ENCODE measurements at places on chromosomes 12 and 14. TPM values are rescaled to one million over a fixed set of nuclear protein-coding genes. Genes with fewer than 3 reads are reported as not detected.

The PMEL gene
- total RNA-seq, result 0.98 TPM

- no peak for DNase-seq
These were observed 125.0 kb upstream of the FAR2 start for GRCh38 chr12:29024117-29024516.

- no peak for DNase-seq
These were observed at the start of gene PLEKHG7 for GRCh38 chr12:92702754-92703679. Gene PLEKHG7, plus strand, starts transcription at chr12:92702989. Its CDS starts 3,643 bp downstream, at chr12:92706632.

DNA sequence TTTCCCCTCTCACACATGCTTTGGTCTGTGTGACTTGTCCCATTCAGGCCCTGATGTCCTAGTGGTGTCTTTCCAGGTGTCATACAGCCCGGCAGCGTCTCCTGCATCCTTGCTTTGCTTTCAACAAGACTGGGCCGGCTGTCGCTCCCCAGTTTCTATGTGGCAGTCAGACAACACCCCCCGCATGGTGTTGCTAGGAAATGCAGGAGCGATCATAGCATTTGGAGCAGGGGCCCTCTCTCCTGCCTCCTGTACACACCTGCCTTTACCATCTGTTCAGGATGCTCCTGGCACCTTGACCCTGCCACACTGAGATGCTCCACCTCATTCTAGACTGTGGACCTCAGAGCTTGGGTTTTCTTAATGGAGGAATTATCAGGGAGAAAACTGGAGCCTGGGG lies 29.5 kb downstream of the CACNA1C start:
- no peak for DNase-seq

GRCh38 chr12:115199831-115200230 lies 515.9 kb upstream of the TBX3 start:
- DNase-seq, result no peak

GRCh38 chr12:130286041-130286440 lies 51.6 kb upstream of the PIWIL1 start:
- peak; percentile 45 for DNase-seq

GRCh38 chr14:95191445-95192199 lies 34.3 kb upstream of the DICER1 start:
- DNase-seq, result no peak

DNA sequence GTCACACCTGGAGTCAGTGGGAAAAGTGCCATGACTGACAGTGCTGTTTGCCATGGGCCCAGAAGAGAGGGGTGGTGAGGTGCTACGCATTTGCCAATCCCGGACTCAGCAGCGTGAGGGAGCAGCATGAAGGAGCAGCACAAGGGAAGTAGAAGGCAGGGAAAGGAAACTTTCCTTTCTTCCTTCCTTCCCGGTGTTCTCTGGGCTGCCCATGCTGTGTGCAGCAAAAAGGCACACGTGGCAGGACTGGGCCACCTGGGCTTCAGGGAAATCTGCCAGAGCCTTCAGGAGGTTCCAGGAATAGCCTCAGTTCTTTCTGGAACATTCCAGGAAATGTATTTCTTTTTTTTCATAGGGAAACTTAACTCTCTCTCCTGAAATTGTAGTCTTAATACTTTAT lies 23.0 kb downstream of the TRIM9 start:
- DNase-seq, result no peak

DNA sequence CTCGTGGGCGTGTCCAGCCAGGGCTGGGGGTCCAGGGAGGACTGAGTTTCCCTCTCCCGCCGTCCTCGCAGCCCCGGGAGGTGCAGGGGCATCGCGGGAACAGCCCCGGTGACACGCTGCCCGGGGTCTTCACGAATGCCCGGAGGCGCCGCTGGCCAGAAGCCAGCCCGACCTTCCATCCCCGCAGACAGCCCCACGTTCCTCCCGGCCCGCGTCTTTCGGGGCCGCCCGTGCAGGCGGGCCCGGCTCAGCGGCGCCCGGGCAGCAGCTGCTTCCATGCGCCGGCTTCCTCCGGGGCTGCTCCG lies 827 bp upstream of the TEDC1 start:
- no peak for DNase-seq

The DIP2B gene
- 23.7 TPM for total RNA-seq

The NID2 gene
- total RNA-seq, result 0.22 TPM

The CARMIL3 gene
- total RNA-seq, result 0.11 TPM

GRCh38 chr12:18752947-18753346 lies 15.0 kb downstream of the CAPZA3 start:
- DNase-seq, result no peak

- no peak for DNase-seq
These were observed 411 bp upstream of the DCAF4 start for GRCh38 chr14:72925815-72926291.

GRCh38 chr12:49878021-49878420 lies 25.7 kb downstream of the FAIM2 start:
- DNase-seq, result no peak

- no peak for DNase-seq
These were observed 9.2 kb upstream of the ALDH2 start for GRCh38 chr12:111757361-111758119.

The NELL2 gene
- total RNA-seq, result 0.53 TPM

DNA sequence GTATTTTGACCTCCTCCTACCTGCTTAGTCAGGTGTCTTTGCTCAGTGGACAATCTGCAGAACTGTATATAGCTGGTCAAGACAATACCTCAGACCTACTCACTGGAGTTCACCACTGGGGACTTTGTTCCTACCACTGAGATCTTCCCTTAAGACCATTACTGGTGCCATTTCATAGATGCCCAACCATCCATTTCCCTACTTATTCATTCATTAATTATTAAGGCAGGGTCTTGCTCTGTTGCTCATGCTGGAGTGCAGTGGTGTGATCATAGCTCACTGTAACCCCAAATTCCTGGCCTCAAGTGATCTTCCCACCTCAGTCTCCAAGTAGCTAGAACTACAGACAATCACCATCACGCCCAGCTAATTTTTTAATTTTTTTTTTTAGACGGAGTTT lies 22.8 kb upstream of the CRADD start:
- DNase-seq, result no peak

DNA sequence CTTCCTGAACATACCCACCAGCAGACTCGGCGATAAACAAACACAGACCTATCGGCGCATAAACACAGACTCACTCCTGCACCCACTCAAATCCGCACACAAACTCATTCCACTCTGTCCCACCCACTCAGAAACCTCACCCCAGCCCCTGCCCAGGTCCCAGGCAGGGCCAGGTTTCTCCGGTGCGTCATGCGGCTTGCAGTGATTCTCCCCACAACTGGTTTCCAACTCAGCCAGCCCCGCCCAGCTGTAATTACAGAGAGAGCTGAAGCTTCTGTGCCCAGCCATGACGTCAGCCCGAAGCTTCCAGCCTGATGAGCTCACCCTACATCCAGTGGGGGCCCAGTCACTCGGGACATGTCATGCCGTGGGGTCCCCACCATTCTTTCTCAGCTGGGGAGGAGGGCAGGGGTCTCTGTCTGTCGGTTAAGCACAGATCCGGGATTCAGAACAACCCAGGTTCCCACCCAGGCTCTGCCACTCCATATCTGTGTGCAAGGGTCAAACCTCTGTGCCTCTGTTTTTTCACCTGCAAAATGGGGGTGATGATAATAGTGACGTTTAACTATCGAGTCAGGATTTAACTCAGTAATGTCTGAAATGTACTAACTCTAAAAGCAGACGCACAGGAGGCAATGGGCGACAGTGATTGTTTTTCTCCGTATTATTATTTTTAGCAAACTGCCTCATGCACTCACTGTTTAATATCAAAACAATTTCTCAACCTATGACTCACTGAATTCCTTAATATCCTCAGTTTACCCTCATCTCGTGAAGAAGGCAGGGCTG lies 2.3 kb upstream of the HSPB8 start:
- no peak for DNase-seq

- DNase-seq, result no peak
These were observed 106.9 kb downstream of the PRKD1 start for GRCh38 chr14:29820785-29821184.

The KRT81 gene
- 0.25 TPM for total RNA-seq

GRCh38 chr12:54185919-54186318 lies 2.9 kb downstream of the SMUG1 start:
- no peak for DNase-seq

DNA sequence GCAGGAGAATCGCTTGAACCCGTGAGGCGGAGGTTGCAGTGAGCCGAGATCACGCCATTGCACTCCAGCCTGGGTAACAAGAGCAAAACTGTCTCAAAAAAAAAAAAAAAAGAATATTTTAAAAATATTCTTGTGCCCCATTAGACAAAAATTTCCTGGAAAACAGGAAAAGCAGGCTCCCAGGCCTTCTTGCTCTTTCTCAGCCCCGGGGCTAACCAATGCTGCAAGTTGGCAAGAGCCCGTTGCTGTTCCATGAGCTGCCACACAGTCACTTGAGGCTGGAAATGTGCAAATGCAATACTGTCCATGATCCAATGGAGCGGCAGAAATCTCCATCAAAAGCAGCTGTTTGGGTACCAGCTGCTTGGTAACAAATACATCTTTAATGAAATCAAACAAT lies 994.7 kb downstream of the VRK1 start:
- DNase-seq, result no peak

GRCh38 chr12:126734710-126735109 lies 1532.3 kb upstream of the TMEM132C start:
- no peak for DNase-seq

DNA sequence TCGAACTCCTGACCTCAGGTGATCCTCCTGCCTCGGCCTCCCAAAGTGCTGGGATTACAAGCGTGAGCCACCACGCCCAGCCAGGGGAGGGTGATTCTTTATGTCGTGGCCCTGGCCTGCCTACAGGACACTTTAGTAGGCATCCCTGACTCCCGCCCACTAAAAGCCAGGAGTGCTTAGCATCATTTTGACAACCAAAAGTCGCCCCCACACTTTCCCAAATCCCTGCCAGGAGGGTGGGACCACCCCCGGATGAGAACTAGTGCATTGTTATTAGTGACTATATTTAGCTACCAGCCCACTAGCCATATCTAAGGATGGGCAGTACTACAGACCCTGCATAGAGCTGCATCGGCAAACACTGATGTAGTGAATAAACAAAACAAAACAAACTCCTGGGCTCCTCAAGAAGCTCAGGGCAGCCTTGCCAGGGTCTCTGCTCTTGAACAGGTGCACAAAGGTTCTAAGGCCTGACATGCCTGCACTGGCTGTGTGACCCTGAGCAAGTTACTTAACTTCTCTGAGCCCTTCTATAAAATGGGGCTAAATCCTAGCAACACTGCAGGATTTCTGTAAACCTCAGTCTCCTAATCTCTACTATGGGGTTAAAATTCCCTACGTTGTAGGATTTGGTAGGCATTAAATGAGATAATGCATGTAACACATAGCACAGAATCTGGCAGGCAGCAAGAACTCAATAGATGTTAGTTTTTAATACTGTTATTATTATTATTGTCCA lies 2.2 kb downstream of the CAMKK2 start:
- no peak for DNase-seq

The SLC8A3 gene
- not detected for total RNA-seq

The SRRM4 gene
- not detected for total RNA-seq

DNA sequence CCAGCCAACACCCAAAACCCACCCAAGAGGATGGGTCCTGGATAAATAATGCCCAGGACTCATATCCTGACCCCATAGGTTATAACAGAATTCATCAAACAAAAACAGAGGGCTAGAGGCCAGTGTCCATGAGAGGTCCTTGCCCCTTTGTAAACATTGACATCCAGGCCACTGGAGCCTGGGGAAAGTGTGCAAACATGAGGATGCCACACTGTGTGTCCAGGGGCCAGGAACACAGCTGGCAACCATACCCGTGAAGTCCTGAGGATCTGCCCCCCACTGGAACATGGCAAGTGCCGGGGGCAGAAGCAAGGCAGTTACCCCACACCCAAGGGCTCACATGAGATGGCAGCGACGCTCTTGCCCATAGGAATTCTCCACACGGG lies 4.2 kb upstream of the KMT2D start:
- no peak for DNase-seq

- DNase-seq, result no peak
These were observed 209.6 kb downstream of the EMP1 start for GRCh38 chr12:13405961-13406703.

The PLEKHG7 gene
- not detected for total RNA-seq

- DNase-seq, result no peak
These were observed 15.3 kb upstream of the BDKRB2 start for GRCh38 chr14:96189281-96189711.

The ASPG gene
- total RNA-seq, result not detected

DNA sequence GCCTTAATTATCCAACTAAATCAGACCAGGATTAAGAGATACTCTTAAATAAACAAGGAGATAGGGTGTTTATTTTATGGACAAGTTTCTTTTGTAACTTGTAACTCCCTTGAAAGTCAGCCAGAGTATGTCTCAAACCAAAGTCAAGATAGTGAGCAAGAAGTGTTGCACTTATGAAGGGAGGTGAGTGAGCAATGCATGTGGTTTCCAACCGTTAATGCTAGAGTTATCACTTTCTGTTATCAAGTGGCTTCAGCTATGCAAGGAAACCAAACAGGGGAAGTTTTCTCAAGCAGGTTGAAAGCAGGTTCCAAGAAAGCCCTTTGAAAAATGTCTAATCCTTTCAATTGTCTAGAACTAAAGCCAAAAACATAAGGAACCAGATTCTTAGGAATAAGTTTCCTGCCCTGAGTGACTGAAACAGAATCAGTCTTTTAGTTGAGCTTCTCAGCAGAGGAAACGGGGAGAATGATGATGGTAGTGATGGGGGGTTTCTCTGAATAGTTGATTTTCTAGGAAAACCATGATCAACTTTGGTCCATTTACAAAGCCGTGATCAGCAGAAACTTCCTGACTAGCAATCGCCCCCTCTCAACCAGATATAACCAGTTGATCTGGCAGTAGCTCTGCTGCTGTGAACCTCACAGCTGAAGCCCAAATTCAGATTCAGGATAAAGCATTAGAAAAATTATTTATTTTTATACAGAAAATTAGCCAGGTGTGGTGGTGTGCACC lies 128.4 kb downstream of the DAD1 start:
- no peak for DNase-seq

DNA sequence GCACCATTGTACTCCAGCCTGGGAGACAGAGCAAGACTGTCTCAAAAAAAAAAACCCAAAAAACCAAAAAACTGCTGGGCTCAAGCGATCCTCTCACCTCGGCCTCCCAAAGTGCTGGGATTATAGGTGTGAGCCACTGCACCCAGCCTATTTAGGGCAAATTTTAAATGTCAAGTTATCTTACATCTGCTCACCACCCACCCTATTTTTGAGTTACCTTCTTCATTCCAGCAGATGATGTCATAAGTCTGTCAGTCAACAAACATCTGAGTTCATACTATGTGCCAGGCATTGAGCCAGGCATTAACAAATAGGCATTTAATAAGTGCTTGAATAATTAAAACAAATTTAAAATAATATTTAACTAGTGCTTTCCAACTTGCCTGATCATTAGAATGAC lies 21.5 kb downstream of the BATF start:
- no peak for DNase-seq

The PLEKHH1 gene
- total RNA-seq, result 5.7 TPM

- no peak for DNase-seq
These were observed 26.8 kb downstream of the MMP17 start for GRCh38 chr12:131854861-131855476.

The BICDL1 gene
- total RNA-seq, result 1.3 TPM

GRCh38 chr12:113248051-113248825 lies 27.0 kb downstream of the TPCN1 start:
- DNase-seq, result no peak

GRCh38 chr12:113262710-113263109 lies 41.4 kb downstream of the TPCN1 start:
- no peak for DNase-seq
